ENCODE measurements at places on chromosomes 11 and 22.

DNA sequence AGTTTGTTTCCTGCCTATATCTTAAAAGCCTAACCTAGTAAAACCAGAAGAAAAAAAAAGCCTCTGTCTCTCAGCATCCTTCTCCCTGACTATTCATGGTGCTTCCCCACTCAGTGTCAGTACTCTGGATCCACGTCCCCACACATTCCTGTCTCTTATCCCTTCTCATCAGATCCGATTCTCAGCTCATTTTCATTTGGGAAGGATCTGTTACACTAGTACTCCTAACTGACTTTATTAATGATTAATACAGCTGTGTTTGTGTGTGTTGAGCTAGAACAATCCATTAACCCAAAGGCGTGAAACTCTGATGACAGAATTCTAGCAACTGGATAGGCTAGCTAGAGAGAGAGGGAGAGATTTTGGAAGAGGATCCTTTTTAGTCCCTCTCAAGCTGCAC lies 1.5 kb downstream of the PRRG4 start:
- no peak for DNase-seq

GRCh38 chr22:27504360-27505253 lies 296.9 kb downstream of the MN1 start:
- no peak for DNase-seq

DNA sequence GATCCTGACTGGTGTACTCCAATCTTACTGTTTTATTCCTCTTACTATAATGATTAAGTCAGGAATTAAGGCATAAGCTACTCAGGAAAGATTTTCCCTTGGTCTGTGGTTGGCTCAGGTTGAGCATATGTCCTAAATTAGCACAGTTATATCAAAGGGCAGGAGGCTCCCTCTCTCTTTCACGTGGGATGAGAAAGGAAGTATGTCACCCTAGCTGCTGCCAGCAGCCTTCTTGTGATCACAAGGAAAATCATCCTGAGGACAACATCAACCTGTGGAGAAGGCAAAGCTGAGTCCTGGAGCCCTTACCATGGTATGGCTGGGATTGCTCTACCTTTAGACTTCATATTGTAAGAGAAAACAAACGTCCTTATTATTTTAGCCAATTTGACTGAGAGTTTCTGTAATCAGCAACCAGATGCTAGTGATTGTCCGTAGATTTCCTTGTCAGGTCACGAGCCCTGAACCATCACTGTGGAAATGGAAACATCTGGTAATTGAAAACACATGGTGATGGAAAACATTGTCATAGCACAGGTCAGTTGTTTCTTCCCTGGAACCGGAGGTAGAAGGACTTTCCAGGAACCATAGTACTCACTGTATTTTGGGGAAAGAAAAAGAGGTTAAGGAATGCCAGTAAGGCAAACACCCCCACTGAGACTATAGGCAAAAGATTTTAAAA lies 40.6 kb upstream of the DEUP1 start:
- no peak for DNase-seq

GRCh38 chr11:113286509-113287497 lies 27.6 kb upstream of the TTC12 start:
- no peak for DNase-seq

DNA sequence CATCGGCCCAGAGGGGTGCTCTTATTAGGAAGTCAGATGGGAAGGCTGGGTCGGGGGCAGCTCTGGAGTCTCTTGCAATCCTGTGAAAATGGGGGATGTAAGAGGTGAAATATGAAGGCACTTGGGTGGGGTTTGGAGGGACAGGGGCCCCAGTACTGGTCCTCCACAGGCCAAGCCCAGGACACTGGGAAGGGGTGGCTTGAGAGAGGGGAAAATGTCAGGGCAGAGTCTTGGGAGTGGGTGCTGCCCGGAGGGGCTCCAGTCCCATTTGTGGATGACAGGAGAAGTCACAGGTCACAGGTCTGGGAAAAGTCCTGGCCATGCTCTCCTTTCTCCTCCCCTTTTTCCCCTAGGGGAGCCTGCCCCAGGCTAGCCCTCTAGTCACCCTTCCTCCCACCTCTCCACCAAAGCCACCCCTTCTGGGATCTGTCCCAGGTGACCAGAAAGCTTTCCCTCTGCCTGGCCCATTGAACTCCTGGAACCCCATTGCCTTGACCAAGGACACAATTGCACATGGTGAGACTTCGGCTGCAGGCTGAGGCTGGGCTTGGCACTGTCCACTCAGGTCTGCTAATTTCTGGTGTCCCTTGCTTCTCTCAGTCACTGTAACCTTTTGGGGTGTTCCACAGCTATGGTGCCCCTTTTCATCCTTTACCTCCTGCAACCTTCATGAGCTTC lies 1465.0 kb downstream of the TBC1D22A start:
- DNase-seq, result no peak

- no peak for DNase-seq
Observed at GRCh38 chr22:22761963-22762772, 117.8 kb downstream of the GGTLC2 start.

GRCh38 chr11:125173556-125173955 lies 9.0 kb downstream of the PKNOX2 start:
- no peak for DNase-seq

- no peak for DNase-seq
Observed at GRCh38 chr11:79045018-79045799, 395.6 kb downstream of the TENM4 start.

DNA sequence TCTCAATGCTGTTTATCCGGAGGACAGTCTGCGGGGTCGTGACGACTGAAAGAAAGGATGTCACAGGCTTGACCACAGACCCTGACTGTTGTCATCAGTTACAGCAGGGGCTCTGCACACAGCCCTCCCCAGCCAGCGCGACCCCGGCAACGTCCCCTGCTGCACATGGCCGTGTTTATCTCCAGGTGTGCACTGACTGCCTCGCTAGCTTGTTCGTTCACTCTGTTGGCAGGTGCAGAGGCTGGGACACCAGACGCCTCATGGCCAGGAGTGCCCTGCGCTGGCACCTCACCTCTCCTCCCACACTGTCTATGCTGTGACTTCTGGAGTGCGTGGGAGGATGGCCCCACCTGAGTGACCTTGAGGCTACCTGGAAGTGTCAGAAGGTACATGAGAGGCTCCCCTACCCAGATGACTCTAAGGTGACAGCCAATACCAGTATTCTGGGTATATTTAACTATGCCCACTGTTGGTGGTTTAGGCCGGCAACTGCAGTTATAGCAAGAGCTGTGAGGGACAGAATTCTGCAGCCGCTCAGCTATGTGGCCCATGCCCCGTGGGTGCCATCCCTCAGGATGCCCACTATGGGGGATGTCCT lies 12.2 kb downstream of the MRPL21 start:
- DNase-seq, result no peak

DNA sequence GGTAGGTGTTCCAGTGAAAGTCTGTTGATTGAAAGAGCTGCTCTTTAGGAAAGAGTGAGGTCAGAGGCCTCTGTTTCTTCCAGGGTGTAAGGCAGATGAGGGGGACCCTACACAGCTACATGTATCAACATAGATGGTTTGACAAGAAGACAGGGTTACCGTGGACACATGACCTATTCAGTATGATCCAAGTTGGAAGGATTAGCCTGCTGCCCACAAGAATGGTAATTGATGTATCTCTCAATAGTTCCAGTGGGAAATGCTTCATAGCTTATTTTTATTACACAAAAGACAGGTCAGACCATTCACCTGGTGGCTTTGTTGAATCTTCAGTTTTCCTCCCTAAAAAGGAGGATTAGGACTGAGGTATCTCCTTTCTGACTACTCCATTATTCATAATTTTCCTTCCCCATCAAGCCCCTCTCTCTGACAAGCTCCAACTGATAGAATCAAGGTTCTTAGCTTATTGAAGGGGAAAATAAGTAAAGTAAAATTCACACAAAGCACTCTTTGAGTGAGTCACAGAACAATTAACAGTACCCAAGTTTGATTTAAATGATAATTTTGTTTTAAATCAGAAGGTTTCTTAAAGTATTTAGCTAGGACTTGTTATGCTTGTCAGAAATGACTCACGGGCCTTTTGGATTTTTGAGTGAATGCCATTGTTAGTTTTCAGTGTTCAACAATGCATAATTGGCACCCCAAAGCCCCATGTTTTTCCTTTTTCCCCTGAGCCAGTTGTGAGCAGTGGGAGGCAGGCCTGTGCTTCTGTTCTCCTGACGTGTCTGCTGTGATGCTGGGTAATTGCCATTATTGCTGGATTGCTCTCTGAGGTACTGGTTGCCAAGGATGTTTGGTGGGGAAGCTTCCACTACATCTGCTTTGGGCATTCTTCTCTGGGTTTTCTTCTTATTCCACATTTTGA lies 373.2 kb downstream of the DDX10 start:
- no peak for DNase-seq

GRCh38 chr11:120180551-120181232 lies 30.1 kb upstream of the OAF start:
- no peak for DNase-seq

DNA sequence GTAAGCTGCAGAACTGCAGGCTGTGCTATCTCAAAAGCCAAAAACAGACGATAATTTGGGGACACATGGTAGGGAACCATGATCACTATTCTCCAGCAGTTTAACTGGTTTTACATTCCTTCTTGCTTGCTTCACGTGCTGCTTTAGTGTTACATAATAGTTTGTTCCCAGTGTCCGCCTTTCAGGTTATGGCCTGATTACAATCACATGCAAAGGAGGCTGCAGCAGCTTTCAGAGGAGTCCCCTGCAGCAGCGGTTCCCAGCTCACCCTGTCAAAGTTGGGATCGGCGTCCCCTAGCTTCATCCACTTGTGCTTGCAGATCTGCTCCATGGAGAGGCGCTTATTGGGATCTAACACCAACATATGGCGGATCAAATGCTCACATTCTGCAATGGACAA lies 39.2 kb upstream of the APOA1 start:
- DNase-seq, result no peak

DNA sequence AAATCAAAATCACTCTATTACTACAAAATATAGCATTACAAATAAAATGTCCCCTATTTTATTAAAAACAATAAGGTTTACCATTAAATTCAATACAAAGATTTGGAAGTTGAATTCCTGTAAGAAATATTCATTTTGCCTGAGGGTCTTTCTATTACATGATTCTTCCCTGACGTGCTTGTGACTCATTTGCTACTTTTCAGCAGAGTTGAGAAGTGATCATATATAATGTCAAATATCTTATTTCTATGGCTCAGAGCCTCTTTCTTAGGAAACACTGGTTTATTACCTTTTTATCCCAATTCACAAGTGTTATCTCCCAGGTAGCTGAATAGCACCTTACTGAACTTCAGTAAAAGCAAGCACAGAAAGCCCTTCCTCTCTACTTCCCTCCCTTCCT lies 65.2 kb upstream of the CNTN5 start:
- no peak for DNase-seq

GRCh38 chr11:125168918-125169456 lies 4.4 kb downstream of the PKNOX2 start:
- DNase-seq, result no peak

DNA sequence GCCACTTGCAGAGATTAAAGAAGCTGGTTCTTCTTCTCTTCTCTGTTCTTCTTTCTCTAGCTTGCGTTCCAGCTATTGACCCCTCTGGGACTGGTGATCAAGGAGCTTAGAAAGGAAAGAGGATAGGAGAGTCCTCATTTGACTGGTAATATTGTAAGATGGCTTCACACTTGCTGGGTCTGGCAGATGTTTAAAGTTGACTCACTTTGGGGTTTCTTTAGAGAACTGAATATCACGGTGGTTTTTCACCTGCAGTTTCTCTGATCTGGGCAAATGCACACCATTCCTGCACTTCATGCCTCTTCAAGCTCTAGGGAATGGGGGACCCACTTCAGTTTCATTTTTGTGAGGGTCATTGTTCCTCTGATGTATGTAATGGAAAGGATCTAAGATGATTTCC lies 41.8 kb upstream of the DEUP1 start:
- DNase-seq, result no peak

GRCh38 chr11:102497061-102497460 lies 33.5 kb downstream of the MMP7 start:
- DNase-seq, result no peak

DNA sequence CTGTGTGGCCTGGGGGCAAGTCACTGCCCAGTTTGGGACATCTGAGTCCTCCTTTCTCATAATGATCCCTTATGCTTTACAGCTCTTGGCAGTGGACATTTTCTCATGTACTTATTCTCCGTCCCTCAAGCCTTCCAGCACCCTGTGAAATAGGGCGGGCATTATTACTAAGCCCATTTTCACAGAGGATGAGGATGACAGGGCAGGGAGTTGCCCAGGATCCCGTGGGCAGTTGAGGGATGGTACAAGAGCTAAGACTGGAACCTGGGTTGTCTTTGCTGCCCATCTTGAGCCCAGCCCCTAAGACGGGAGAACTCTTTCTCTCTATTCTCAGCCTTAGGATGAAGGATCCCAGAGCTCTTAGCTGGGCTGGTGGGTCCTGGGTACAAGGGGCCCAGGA lies 11.2 kb downstream of the CD82 start:
- no peak for DNase-seq

DNA sequence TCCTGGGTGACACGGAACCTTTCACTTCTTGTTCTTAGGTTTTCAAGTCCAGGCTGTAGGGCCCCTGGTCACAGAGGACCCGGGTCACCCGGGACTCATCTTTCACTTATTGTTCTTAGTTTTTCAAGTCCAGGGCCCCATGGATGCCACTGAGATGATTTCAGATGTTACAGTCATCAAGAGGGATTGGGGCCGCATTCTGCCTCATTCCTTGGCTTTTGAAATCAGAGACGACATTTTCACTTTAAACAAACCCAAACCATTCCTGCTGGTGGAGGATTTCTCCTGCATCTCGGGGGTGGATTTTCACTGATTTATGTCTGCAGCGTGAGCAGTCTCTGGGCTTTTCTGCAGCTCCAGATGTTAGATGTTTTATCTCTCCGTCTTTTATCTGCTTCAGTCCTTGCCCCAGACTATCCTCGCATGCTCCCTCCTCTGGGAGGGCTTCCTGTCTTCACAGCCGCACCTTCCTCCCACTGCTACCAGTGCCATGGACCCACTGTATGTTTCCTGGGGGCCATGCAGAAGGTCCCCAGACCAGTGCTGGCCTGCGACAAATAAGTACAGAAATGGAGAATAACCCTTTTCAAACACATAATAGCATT lies 27.4 kb downstream of the FBLN1 start:
- DNase-seq, result no peak

DNA sequence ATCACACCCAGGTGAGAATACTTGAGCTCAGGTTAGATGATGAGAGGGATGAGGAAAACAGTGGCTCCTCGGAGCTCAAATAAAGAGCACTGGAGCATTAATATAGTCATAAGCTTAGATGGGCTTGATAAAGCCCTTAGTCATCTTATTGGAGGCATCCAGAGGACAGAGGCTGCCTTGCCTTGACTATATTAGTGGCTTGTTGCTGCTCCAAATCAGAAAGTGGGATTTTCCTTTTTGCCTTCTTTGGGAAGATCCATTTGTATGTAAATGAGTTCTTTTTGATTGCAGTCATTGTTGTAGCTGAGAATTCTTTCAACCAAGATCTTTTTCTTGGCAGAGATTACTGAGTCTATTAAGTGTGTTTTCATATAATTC lies 18.9 kb downstream of the ADM start:
- no peak for DNase-seq

- DNase-seq, result peak; percentile 53
Observed at GRCh38 chr11:104254347-104254746, 90.4 kb upstream of the PDGFD start.

- no peak for DNase-seq
Observed at GRCh38 chr11:8231979-8232378, 31.7 kb downstream of the LMO1 start.

Data from activated CD4-positive, alpha-beta T cell treated with anti-CD3 and anti-CD28 coated beads for 36 hours (primary cell).